ENCODE measurements at places on chromosomes 5 and 9.
A peak's percentile ranks its signal among the peaks of the same experiment; 100 is the strongest.

- DNase-seq, result no peak
Measured at GRCh38 chr5:123787635-123788034, 275.7 kb downstream of the CSNK1G3 start.

DNA sequence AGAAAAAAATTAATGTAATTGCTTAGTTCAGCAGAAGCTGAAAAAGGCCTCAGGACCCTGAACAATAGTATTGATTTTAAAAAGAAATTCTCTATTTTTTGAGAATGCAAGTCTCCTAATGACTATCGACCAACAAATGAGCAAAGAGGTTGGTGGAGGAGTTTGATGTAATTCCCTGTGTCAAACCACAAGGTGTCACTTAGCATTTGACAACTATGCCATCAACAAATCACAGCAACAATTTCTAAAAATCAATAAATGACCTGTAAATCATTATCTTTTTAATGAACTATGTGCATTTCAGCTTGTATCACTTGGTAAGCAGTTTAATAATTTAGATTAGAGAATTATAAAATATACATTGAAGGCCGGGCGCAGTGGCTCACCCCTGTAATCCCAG is 133.7 kb downstream of the PRELID2 start:
- no peak for DNase-seq

DNA sequence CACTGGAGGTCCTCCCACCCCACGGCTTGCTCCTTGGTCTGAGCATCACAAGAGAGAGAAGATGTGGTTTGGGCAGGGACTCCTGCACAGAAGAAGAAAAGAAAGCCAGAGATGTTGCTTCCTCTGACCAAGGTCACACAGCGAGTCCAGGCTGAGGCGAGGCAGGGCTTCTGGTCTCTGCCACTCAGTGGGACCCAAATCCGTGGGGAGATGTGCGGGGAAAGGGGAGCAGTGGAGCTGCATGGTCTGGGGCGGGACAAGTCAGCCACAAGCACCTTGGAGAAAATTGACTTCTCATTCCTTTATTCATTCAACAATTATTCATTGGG is 150.9 kb downstream of the C9orf50 start:
- no peak for DNase-seq

GRCh38 chr9:121333950-121334773 is 35.9 kb downstream of the STOM start:
- DNase-seq, result no peak

DNA sequence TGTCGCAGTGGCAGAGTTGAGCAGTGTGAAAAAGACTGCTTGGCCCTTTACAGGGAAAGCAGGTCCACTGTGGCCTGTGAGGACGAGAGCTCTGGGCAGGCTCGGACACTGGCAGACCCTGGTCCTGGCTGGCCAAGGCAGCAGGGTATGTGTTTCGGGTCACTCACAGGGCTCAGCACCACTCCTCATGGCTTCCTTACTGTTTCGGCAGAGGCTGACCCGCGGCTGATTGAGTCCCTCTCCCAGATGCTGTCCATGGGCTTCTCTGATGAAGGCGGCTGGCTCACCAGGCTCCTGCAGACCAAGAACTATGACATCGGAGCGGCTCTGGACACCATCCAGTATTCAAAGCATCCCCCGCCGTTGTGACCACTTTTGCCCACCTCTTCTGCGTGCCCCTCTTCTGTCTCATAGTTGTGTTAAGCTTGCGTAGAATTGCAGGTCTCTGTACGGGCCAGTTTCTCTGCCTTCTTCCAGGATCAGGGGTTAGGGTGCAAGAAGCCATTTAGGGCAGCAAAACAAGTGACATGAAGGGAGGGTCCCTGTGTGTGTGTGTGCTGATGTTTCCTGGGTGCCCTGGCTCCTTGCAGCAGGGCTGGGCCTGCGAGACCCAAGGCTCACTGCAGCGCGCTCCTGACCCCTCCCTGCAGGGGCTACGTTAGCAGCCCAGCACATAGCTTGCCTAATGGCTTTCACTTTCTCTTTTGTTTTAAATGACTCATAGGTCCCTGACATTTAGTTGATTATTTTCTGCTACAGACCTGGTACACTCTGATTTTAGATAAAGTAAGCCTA is 15.7 kb downstream of the SQSTM1 start:
- peak; percentile 46 for DNase-seq

DNA sequence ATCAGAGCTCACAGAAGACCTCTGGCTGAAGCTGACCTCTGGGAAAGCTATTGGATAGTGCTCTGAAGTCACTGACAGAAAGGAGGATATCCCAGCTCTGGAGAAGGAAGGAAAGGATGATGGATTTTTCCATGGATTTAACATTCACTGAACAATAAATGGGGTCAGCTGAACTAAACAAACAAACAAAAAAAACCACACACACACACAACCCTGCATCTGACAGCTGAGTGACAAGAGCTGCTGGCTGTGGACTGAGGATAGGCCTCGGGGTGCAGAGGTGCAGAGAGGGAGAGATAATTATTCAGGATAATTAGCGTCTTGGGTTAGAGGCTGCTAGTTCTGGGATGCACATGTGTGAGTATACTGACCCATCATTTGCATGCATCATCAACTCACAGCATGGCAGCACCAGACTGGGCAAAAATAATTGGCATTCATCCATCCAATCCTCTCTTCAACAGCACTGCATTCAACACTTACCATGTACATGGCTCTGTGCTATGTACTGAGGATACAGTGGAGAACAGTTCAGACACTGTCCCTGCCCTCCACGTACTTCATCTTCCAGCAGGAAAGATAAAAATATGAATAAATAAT is 131.4 kb upstream of the TRIM32 start:
- DNase-seq, result no peak

- DNase-seq, result no peak
Measured at GRCh38 chr5:130747556-130747955, 417.5 kb downstream of the HINT1 start.

DNA sequence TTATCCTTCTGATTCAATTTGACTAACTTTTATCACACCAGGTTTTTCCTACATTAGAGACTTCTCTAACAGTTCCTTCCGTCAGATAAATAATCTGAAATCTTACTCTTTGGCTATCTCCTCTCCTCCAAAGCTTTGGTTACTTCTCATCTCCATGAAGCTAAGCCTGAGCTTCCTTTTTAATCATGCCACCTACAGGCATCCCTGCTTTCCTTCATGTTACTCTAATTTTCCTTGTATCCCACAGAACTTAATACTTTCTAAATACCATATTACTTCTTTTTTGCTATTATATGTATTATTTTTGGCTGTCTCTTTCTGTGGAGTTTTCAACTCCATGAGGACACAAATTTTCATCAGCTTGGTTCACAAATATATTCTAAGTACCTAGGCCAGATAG is 49.7 kb downstream of the C9 start:
- no peak for DNase-seq

Measured in stimulated activated CD8-positive, alpha-beta memory T cell treated with anti-CD3 and anti-CD28 coated beads, Interleukin-4, amount 100 ng/mL, for 1 hour (primary cell).